ENCODE measurements at places on chromosomes 1 and 21.

DNA sequence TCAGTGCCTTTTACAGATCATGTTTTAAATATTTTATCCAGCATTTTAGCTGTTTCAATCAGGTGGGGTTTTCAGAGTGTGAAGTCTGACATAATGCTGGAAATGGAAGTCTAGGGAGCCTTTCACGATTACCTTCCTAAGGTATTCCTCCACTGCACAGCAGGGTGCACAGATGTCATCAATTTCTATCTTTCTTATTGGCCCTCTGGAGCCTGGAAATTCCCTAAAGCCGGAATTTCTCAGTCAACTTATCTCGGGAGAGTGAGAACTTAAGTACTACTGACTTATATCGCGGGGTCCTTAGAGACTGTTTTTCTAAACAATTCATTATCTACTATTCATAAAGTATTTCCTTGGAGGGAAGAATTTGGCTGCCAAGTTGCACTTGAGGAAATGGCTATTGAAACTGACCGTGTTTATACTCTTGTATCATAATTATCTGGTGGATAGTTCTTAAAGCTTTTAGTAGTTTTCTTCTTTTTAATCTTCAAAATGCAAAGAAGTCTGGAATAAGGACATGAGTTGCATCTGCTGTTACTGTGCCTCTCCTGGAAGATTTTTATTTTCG lies 311.8 kb upstream of the B3GALT2 start:
- no peak for DNase-seq

DNA sequence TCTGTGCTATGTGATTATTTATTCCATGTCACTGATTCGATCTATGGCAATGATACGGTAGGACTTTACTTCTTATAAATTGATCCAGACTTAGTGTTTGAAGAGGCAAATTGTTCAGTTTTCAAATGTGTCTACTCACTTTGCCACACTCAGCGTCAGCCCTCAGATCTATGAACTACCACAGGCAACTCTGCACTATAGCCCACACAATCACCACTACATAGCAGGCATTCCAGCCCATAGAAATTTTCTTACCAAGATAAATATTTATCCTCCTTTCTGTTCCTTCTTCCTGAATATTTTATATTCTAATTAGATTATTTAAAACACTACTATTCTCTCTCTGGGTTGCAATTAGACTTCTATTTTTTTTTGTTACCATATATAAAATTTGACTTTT lies 776.1 kb downstream of the BRINP3 start:
- no peak for DNase-seq

- no peak for DNase-seq
Measured at GRCh38 chr1:150365941-150366340, 2.0 kb downstream of the RPRD2 start.

GRCh38 chr1:101992821-101993575 lies 3.7 kb downstream of the OLFM3 start:
- no peak for DNase-seq

GRCh38 chr1:162210196-162210595 lies 140.7 kb downstream of the NOS1AP start:
- DNase-seq, result no peak

GRCh38 chr21:44967082-44968047 lies 27.5 kb downstream of the SLX9 start:
- no peak for DNase-seq

DNA sequence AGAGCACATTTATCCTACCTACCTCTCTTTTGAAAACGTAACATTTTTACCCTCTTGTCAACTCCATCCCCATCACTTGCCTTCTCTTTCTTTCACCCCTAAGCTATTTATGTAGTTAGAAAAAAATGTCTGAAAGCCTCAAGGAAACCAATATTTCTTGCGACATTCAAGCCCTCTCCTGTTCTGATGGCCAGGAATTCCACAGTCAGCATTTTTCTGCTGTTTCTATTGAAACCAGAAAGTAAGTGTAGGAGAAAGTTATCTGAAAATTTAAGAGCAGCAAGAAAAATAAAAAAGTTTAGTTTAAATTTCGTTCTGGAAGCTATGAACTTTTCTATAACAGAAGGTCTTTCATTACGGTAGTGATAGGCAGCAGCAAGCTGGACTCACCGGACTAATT lies 247.6 kb upstream of the PBX1 start:
- no peak for DNase-seq

- DNase-seq, result no peak
Measured at GRCh38 chr1:151994956-151995355, 1.3 kb upstream of the S100A10 start.

GRCh38 chr1:22124592-22125229 lies 18.2 kb downstream of the WNT4 start:
- no peak for DNase-seq

GRCh38 chr1:150596095-150596892 lies 16.9 kb upstream of the MCL1 start:
- no peak for DNase-seq

DNA sequence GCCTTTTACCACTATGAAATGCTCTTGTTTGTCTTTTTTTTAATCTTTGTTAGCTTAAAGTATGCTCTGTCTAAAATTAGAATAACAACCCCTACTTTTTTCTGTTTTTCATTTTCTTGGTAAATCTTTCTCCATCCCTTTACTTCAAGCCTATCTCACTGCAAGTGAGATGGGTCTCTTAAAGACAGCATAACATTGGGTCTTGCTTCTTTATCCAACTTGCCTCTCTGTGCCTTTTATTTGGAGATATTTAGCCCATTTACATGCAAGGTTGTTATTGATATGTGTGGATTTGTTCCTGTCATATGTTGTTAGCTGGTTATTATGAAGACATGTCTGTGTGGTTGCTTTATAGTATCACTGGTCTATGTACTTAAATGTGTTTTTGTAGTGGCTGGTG lies 41.3 kb upstream of the SSX2IP start:
- DNase-seq, result no peak

DNA sequence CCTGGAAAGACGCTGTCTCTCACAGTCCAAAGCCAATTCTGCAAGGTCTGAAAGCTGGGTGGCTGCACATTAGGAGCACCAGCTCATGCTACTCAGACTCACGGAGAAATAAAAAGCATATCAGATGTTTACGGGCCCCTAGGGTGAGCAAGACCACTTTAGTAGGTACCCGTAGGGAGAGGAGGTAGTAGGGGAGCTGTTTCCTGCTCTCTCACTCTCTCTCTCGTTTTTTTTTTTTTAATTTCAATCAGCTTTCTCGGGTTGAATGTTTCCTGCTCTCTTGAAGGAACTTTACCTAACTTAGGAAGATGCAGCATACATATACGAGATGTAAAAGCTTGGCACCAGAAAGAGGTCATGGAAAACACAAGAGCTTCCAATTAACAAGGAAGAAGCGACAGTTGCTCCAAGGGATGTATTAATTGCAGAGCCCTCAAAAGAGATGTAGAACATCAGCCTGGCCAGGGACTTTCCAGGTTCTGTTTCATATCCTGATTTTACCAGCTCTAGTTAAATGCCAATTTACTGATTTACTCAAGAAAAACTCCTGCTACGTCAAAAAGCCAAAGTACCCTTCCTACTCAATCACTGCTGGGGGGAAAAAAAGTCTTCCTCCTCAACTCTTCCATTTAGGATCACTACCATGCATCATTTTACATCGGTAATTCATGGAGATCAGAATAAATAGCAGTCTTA lies 3.1 kb downstream of the LORICRIN start:
- no peak for DNase-seq

DNA sequence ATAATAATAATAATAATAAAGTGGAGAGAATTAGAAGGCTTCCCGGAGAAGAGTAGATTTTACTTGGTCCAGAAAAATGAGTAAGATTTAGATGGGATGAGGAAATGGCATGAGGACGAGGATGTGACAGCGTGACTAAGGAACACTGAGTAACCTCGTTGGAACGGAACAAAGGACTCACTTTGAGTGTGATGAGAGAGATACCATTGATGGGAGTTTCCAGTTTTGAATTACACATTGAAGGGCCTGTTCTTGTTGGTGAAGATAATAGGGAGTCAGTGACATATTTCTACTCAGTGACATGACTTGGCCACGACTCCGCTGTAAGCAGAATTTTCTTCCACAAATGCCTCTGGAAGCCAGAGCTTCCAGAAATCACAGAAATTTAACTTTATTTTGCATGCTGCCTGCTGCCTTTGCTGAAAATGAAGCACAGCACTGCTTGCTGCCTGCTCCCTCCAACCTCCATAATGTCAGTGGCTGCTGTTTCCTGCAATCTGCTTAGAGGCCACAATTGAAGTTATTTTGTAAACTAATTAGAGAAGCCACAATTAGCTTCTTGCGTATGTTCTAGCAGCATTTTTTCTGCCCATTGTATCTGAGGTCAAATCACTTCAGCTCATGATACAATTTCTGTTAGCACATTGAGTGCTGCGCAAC lies 33.7 kb upstream of the FBXO28 start:
- no peak for DNase-seq

DNA sequence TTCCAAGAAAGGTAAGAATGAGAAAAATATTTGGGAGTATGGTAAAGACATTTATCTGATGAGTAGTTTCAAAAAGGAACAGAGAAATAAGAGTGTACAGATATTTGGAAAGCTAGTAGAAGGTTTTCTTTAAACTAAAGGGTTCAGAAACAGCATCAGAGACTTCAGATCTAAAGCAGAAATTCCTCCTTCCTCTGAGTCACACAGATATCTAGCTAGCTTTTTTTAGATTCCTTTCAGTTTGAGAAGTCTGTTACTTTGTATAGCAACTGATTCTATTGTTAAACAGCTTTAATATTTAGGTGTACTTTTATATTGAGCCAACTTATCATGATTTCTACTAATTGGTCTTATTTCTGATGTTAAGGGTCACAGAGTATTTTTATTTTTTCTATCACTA lies 4.7 kb downstream of the AMY2B start:
- no peak for DNase-seq

- no peak for DNase-seq
Measured at GRCh38 chr21:19603011-19603593, 1199.5 kb upstream of the TMPRSS15 start.

- no peak for DNase-seq
Measured at GRCh38 chr1:198520524-198521254, 19.8 kb downstream of the ATP6V1G3 start.

All from activated T-cell treated with anti-CD3 and anti-CD28 coated beads for 4 hours (primary cell).